Caco-2 (cell line): ENCODE measurements at places on chromosomes 2 and 18. TPM values are rescaled to one million over a fixed set of nuclear protein-coding genes. Genes with fewer than 3 reads are reported as not detected.

The SOWAHC gene
- 20.3 and 21.4 TPM in 2 replicates for total RNA-seq

The CCBE1 gene
- total RNA-seq = 0.09 and 0.44 TPM in 2 replicates

The FHOD3 gene
- total RNA-seq = 0.07 TPM in 1 of 2 replicates, not detected in the other

DNA sequence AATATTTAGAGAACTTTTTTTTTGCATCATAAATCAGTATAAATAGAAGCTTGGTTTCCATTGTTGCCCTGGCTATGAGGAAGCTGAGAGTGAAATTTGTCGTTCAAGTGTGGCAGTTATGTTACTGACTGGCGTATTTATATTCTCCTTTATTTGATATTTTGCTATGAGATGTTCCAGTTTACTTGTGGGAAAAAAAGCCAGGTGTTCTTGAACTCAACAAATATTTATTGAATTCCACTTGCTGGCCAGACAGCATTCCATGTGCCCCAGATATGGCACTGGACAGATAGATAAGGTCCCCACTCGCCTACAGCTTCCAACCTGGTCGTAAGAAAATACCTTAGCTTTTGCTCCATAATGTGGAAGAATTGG lies 44.7 kb downstream of the NEDD4L start:
- H3K36me3 ChIP-seq = no peaks in the 10 kb centered on the region; the same call in 1 of the 2 replicates
- peaks cover 24% of the 10 kb centered on the region for H3K4me1 ChIP-seq
- peak overlapping the region; percentile 70 for H3K27ac ChIP-seq
- no peak overlapping the region for H3K4me3 ChIP-seq

DNA sequence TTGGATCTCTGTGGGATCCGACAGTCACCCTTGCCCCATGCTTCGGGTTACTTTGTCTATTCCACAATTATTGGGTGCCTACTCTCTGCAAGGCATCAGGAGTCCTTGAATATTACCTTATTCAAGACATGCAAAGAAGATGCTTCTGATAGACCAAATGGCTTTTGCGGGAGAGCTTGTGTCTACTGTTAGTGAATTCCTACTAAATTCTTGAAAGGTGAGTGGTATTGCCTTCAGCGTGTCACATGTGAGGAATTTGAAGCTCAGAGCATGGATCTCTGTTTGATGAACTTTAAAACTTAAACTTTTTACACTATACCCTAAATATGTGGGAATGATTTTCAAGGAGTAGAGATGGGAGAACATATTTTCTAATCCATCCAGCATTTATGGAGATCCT lies 184.4 kb downstream of the LTBP1 start:
- no peak overlapping the region for H3K27ac ChIP-seq
- no peak for DNase-seq
- H3K27me3 ChIP-seq = no peaks in the 10 kb centered on the region
- H3K36me3 ChIP-seq = no peaks in the 10 kb centered on the region
- no peaks in the 10 kb centered on the region for H3K4me1 ChIP-seq
- no peak overlapping the region for H3K4me3 ChIP-seq
